ENCODE measurements at places on chromosomes 4 and X.

DNA sequence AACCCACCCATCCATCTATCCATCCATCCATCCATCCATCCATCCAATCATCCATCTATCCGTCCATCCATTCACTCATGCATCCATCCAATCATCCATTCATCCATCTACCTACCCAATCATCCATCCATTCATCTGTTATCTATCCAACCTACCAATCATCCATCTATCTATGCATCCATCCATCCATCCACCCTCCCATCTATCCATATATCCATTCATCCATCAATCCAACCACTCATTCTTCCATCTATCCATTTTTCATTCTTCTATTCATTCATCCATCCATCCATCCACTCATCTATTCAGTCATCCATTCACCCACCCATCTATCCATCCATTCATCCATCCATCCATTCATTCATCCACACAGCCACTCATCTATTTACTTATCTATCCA lies 80.1 kb upstream of the SHOX start:
- no peak for DNase-seq

GRCh38 chr4:120454788-120455187 lies 388.1 kb upstream of the MAD2L1 start:
- DNase-seq = no peak

- DNase-seq = peak; percentile 74
Measured at GRCh38 chr4:1684506-1685234, 557 bp upstream of the FAM53A start.

- DNase-seq = no peak
Measured at GRCh38 chr4:123409334-123409733, 12.7 kb downstream of the SPRY1 start.

All from activated CD8-positive, alpha-beta memory T cell treated with anti-CD3 and anti-CD28 coated beads for 1 hour (primary cell).